ENCODE measurements at places on chromosomes 1 and 21.

GRCh38 chr1:230542054-230542453 lies 100.2 kb upstream of the COG2 start:
- DNase-seq = peak; percentile 79

DNA sequence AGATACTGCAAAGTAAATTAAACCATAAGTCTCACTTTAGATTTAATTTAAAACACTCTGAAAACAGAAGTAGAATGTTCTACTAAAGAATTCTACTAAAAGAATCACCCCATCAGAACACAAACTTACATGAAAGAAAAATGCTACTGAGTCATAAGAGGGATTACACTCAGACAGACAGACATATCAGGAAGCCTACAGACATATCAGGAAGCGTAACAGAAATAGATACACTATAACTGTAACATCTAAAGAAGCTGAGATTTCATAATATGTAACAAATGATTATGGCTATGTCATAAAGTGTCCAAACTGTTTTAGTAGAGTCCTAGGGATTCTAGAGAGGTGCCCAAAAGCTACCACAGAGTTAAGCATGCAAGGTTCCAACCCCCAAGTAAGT lies 23.9 kb downstream of the FOXJ3 start:
- peak; percentile 34 for DNase-seq

- DNase-seq = peak; percentile 61
These were observed 3.8 kb downstream of the SERTAD4 start for GRCh38 chr1:210236386-210236839.

DNA sequence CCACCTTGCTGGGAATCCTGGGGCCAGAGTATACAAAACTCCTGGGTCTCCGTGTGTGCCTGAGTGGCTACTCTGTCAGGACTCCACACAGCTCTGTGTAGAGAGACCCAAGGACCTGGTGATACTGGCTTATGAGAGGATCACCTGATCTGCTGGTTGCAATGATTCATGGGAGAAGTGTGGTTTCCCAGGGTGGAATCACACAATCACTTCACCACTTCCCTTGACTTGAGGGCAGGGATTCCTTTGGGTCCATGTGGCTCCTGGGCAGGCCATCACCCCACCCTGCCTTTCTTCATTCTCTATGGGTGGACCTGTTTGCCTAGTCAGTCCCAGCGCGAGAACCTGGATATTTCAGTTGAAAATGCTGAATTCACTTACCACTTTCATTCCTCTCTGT lies 13.3 kb downstream of the PRSS38 start:
- DNase-seq = no peak

GRCh38 chr1:163655565-163655964 lies 333.8 kb downstream of the NUF2 start:
- DNase-seq = no peak

DNA sequence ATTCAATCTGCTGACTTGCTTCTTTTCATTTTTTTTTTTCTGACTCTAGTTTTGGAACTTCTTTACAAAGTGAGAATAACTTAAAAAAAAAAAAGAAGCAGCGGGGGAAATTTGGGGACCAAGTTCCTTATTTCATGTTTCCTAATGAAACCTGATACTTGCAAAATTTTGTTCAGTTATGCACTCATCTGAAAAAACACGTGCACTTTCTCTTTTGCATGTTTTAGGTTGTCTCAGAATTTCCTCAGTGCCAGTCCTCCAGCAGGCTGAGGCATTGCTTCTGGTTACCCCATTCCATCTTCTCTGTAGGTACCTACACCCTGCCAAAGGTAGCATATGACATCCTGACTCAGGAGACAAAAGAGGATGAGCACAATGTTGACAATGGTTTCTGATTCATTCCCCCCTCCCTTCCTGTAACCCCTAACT lies 299.7 kb downstream of the GRIK1 start:
- DNase-seq = no peak

DNA sequence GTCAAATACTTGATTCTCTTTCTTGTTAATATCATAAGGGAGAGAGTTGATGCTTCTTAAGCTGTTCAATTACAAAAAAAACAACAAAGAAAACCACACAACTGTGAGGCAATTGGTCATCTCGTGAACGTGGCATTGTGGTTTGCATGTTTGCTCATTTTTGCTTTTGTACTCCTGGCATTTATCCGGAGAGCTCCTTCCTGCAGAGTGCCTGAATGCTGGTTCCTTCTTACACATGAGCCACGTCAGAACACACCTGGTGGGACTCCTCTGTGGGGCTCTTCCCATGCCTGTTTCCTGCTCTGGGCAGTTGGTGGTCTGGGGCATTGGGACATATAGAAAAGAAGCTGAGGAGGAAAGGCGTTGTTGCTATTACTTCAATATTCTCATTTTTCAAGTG lies 25.7 kb downstream of the KCNK1 start:
- no peak for DNase-seq

GRCh38 chr1:113783254-113784103 lies 24.2 kb upstream of the PHTF1 start:
- peak; percentile 63 for DNase-seq

- no peak for DNase-seq
These were observed 197.5 kb downstream of the ZNF326 start for GRCh38 chr1:90192408-90192807.

DNA sequence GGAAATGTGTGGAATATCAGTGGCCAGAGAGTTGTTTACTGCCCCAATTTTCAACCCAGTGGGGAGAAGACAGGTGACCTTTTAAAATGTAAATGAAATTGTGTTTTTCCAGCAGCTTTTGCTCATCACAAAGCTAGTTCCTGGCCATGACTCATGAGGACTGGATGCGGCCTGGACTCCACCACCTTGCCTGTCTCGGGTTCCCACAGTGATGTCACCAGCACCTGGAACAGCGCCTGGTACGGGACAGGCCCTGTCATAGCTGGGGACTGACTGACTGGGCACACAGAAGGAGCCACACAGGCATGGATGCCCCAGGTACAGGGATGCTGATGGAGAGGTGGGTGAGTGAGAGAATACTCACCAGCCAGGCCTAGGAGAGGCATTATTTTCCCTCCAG lies 277.1 kb downstream of the AJAP1 start:
- DNase-seq = peak; percentile 13

GRCh38 chr21:36543924-36544323 lies 64.0 kb upstream of the CLDN14 start:
- no peak for DNase-seq

DNA sequence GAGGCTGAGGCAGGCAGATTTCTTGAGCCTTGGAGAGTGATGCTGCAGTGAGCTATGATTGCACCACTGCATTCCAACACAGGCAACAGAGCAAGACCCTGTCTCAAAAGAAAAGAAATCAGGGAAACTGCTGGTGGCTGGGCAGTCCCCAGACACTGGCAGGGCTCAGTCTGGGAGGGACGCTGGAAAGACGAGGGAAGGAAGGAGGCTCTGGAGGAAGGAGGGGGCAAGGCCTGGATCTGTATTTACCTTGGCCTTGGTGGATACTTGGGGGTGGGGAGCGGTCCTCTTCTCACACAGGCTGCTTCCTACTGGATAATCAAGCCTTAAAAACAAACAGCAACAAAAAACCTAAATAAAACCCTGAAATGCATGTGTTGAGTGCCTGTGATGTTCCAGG lies 24.4 kb downstream of the KCNQ4 start:
- DNase-seq = peak; percentile 40

GRCh38 chr1:61081686-61082310 lies 563 bp upstream of the NFIA start:
- peak; percentile 50 for DNase-seq

GRCh38 chr1:94327001-94327690 lies 89.8 kb upstream of the ARHGAP29 start:
- DNase-seq = peak; percentile 71

GRCh38 chr21:45256912-45257672 lies 30.6 kb downstream of the POFUT2 start:
- no peak for DNase-seq

- DNase-seq = no peak
These were observed 12.7 kb downstream of the EPHA10 start for GRCh38 chr1:37752213-37752582.

DNA sequence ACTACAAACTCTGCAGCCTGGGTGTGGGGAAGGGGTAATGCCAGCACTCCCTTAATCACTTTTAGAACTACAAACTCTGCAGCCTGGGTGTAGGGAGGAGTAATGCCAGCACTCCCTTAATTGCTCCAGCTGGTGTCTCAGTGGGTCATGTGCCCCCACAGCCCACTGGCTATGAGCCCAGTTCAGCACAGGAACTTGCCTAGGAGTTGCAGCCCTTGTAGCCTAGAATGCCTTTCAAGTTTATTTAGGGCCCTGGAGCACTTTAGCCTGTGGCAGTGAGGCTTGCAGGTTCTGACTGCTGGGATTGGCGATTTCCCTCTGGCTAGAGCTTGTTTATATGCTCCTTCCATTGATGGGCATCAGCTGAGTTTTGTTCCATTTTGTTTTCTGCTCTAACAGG lies 17.1 kb downstream of the VN1R5 start:
- no peak for DNase-seq

DNA sequence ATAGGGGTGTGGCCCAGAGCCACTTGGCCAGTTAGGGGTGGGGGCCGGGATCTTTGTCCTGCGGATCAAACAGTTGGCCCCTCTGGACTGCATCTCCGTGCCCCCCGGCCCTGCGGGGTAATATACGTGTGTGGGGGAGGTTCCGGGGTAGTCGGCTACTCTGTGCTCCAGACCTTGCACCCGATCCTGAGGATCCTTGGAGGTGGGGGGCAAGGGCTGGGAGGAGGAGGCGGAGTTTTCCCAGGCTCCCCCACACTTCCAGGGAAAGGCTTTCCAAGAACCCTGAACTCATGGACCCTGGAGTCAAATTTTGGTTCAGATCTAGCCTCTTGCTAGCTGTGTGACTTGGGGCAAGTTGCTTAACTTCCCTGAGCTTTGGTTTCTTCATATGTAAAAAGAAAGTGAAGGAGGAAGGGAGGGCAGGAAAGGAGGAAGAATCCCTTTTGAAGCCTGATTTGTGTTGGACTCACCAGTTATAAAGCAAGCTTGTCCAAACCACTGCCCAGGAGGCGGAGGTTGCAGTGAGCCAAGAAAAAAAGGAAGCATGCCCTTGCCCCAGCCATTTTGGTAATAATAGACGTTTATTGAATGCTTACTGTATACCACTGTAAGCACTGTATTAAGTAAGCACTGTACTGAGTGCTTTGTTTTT lies 686 bp downstream of the MIIP start:
- DNase-seq = no peak

DNA sequence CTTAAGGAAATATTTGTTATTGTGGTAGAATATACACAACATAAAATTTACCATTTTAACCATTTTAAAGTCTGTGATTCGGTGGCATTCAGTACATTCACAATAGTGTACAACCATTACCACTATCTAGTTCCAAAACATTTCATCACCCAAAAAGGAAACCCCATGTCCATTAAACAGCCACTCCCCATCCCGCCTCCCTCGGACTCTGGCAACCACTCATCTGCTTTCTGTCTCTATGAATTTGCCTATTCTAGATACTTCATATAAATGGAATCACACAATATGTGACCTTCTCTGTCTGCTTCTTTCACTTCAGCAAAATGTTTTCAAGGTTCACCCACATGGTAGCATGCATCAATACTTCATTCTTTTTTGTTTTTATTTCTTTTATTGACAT lies 51.3 kb downstream of the PTP4A2 start:
- DNase-seq = no peak

DNA sequence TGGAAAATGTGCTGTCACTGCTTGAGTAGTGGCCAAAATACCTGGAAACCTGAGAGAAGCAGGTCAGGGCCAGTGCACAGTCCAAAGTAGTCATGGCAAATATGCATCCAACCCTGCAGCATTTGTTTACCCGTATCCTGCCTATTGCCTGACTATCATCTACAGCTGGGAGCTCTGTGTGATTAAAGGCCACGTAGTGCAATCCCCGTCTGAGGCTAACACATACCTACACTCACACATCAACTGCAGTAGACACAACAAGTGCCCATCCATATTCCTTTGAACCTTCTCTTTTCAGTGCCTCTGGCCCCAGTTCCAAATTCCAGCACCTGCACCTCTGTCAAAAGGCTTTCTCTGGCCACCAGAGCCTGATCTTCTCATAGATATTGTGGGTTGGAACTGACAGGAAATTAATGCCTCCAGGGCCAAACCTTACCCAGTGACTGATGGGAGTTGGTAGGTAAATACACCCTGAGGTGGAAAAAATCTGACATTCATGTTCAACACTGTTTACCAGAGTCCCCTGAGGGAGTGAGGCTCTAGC lies 383.0 kb downstream of the SETD4 start:
- DNase-seq = no peak

DNA sequence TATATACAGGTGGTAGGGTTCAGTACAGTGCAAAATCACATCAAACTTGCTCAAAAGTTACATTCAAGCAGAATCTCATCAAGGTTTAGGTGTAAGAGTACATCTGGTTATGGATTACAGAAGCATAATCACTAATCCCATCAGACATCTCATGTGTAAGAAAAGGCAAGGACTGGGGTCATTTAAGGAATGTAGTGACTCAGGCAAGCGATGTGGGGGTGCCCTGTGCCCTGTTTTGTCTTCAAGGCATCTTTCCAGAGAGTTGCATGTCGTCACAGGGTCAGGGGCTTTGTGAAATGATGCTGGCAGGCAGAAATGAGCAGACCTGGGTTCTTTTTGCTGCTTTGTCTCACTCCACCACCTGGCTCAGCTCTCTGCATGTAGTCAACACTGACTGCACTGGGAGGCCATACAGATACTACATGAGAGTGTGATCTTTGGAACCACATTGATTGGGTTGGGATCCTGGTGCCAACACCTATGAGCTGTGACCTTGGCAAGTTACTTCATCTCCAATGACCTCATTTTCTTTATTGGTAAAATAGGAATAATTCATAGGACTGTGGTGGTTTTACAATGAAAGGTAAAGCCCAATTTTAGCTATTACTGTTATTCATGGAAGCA lies 8.2 kb upstream of the HHIPL2 start:
- no peak for DNase-seq

GRCh38 chr1:230230948-230231773 lies 164.1 kb downstream of the GALNT2 start:
- no peak for DNase-seq

- DNase-seq = no peak
These were observed 52.4 kb upstream of the SLC2A1 start for GRCh38 chr1:43011020-43011419.
